Foreskin keratinocyte (primary cell): ENCODE measurements at places on chromosomes 5 and 9.

- no peak for DNase-seq
Observed at GRCh38 chr9:69393425-69393824, 68.4 kb downstream of the ENTREP1 start.

- no peak for DNase-seq
Observed at GRCh38 chr9:86009133-86009532, 68.2 kb downstream of the NAA35 start.

DNA sequence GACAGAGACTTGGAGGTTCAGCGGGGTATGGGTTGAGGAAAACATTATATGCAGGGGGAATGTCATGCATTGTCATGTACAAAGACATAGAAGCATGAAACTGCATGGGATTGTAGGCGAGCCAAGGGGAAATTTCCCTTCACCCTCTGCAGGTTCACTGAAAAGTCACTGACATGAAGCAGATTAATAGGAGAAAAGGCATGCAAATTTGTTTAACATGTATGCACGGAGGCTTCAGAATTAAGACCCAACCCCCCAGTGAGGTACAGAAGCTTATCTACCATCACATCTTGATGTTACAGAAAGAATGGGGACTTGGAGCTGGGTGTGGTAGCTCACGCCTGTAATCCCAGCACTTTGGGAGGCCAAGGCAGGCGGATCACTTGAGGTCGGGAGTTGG, 18.5 kb downstream of the NIM1K start:
- DNase-seq: no peak

- DNase-seq: no peak
Observed at GRCh38 chr5:81234801-81235200, 1.7 kb downstream of the CKMT2 start.

GRCh38 chr9:137721479-137721878, 102.7 kb downstream of the EHMT1 start:
- no peak for DNase-seq

GRCh38 chr5:111119856-111120255, 27.7 kb downstream of the WDR36 start:
- no peak for DNase-seq

GRCh38 chr5:168088410-168089173, 202.9 kb upstream of the WWC1 start:
- no peak for DNase-seq
